Pons (tissue), 1 donor: ENCODE measurements at places on chromosomes 1 and 21.

- no peak for DNase-seq
These were observed 29.6 kb upstream of the C1orf87 start for GRCh38 chr1:60103186-60103585.

- DNase-seq = no peak
These were observed 19.6 kb downstream of the EDN2 start for GRCh38 chr1:41464885-41465284.

- DNase-seq = no peak
These were observed 24.4 kb upstream of the PAXBP1 start for GRCh38 chr21:32795802-32796559.

DNA sequence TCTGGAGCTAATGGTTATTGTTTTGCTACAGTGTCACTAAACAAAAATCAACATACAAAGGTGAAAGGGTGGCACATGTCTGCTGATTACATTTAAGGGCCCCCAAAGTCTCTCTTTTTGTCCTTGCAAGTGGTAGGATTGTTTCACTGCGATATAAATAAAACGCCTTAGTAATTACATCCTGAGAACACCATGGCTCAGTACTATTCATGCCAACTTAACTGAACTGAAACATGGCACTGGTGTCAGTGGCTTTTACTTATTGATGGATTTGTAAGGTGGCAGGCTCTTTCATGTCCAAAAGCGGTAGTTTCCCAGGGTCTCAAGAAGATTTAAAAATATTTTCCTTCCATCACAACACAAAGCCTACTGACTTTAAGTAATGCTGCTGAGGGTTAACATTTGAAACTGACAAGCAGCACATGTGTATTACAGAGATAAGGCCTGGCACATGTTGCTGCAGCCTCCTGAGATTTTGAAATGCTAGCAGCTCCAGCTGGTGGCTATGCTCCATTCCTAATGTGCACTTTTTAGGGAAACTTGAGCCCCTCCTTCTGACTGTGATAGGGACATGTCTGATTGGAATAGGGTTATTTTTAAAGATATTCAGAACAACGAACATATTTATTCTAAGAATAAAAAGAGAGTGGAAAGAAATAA, 86.8 kb downstream of the ATP1B1 start:
- DNase-seq = no peak

DNA sequence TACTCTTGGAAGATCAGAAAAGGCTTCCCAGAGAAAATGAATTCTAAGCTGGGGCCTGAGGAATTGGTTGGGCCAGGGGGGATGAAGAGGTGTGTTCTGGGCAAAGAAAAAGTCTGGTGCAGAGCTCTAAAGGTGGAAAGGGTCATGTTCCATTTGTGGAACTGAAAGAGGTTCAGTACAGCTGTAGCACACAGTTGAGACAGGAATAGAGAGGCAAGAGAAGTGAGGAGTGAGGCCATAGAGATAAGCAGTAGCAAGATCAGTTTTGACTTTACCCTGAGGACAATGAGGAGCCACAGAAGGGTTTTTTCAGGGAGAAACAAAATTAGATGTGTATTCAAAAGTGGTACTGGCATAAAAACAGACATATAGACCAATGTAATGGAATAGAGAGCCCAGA, 30.3 kb upstream of the MUTYH start:
- DNase-seq = no peak

- no peak for DNase-seq
These were observed 50.0 kb downstream of the CACHD1 start for GRCh38 chr1:64519901-64520300.

DNA sequence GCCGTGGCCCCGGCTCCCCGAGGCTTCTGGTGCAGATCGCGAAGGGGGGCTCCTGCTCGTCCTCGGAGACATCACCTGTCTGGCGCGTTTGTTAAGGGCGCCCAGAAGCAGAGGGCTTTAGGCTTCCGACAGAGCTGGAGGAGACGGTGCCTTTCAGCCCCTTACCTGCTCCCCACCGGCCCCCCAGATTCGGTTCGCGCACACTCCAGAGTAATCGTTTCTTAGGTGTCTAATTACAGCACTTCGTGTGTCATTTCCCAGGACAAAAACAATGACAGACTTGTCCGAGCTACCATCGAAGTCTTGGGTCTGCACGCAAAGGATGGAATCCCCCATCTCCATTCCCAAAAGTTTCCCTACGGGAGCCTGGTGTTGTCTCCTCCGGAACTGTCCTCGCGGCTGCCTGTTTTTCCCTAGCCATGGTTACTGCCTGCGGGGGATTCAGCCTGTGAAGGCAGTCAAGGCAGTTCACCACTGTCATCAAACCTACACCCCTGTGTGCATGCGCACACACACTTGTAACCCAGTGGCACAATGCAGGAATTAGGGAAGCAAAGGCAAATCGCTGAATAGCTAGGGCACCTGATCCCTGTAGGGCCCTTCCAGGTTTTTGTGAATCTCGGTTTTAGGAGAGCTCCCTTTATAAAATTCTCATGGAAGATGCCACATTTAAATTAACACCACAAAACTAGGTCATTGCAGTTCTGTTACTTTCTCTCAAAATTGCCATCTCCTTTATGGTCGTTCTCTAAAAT, 738 bp upstream of the CDC42BPA start:
- peak; percentile 74 for DNase-seq

DNA sequence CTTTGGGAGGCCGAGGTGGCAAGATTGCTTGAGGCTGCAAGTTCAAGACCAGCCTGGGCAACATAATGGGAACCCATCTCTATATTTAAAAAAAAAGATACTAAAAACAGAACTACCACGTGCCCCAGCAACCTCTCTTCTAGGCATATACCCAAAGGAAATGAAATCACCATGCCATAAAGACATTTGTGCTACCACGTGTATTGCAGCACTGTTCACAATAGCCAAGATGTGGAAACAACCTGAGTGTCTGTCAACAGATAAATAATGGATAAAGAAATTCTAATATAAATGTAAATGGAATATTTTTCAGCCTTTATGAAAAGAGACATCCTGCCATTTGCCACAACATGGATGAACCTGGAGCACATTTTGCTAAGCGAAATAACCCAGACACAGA, 128.6 kb downstream of the PCNX2 start:
- no peak for DNase-seq

- peak; percentile 97 for DNase-seq
These were observed 255.9 kb downstream of the HHAT start for GRCh38 chr1:210584439-210585113.

DNA sequence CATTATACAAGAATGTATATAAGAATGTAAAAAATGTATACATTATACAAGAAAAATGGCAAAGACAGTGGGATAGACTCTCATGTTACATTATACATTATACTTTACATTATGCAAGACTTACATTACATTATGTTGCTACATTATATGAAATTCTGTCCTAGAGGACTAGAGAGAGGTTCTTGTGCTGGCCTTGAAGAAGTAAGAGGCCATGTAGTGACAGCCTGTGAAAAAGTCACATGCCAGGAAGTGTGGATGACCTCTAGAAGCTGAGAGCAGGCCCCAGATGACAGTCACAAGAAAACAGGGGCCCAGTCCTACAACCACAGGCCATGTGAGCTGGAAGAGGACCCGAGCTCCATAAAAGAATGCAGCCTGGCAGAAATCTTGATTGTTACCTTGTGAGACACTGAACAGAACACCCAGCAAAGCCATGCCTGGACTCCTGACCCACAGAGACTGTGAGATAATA, 30.5 kb upstream of the AHCYL1 start:
- DNase-seq = no peak

GRCh38 chr1:17539477-17540254, at the start of gene ARHGEF10L:
TSS of gene ARHGEF10L (plus strand) at chr1:17539698. CDS start at chr1:17580596, 40,898 bp downstream.
- DNase-seq = no peak

GRCh38 chr21:38289705-38290485, 33.1 kb downstream of the KCNJ15 start:
- no peak for DNase-seq

DNA sequence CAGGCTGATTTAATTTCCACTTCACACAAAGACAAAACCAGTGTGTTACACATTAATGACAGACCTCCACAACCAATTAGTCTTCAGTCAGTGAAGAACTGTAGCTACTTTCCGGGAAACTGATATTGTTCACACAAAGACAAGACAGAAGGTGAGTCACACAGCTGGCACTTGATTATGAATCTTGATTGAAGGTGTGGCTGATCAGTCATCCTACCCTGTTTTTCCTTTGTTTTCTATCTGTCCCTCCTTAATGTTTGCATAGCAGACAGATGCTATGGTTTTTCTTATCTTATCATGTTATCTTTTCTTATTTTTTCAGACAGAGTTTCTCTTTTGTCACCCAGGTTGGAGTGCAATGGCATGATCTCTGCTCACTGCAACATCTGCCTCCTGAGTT, 185.1 kb upstream of the GREM2 start:
- no peak for DNase-seq
